NCI-H187 treated with DMSO at 0.1 percent for 48 hours (cell line): ENCODE measurements at places on chromosomes 6 and 20.
A peak's percentile ranks its signal among the peaks of the same experiment; 100 is the strongest.

DNA sequence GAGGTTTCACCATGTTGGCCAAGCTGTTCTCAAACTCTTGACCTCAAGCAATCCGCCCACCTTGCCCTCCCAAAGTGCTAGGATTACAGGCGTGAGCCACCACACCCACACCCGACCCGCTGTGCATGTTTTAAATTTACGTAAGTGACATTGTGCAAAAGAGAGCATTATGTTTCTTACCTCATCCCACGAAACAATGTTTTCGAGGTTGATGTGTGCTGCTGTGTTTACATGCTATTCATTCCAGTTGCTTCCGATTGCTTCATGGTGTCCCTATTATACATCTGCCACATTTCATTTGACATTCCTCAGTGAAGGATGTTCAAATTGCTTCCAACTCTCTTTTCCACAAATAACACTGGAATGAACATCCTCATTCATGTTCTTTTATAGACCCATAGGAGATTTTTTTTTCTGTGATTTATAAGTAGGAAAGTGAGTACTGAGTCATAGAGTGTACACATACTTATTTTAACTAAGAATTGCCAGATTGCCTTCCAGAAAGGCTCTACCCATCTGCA, 403.9 kb upstream of the JARID2 start:
- DNase-seq, result no peak

DNA sequence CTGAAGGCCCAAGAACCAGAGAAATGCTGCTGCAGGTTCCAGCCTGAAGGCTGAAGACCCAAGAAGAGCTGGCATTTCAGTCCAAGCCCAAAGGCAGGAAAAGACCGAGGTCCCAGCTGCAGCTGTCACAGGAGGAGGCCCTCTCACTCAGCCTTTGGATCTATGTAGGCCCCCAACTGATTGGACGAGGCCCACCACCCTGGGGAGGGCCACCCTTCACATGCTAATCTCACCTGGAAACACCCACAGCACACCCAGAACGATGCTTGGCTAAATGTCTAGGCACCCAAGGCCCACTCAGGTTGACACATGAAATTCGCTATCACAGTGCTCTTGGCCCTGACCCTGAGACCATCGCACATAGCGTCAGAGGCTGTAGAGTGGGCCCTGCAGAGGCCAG, 6.8 kb downstream of the SLCO4A1 start:
- no peak for DNase-seq

GRCh38 chr20:6008254-6008653, 45.6 kb downstream of the LRRN4 start:
- no peak for DNase-seq

GRCh38 chr6:69985180-69985579, 118.8 kb downstream of the COL19A1 start:
- DNase-seq, result no peak

DNA sequence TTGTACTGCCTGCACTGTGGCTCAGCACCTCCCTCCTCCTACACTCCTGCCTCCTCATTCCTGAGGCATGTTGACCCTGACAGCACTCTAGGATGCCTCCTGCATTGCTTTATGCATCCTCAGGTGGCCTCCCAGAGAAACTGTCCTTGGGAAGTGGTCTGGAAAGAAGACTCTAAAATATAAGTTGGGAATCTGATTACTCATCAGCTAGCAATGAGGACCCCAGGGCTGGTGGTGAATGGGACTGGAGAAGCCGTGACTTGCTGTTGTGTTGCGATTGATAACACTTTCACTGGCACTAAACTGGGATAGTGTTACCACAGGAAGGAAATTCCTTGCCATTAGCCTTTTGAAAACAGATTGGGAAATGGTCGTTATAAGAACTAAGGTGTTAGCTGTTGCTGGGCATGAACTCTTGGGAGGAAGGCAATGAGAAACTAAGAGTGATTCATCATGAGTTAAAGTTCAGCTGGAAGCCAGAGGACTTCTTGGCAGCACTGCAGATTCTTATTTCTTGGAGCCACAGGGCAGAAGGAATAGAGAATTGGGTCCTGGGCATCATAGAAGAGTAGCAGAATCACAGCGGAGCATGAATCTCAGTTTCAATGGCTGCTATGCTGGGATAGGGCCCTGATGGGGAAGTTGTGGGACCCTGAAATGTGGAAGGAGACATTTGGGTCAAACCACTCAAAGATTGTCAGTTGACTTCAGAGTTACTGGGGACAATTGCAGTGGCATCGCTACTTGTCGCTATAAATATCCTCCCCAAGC, 10.1 kb upstream of the SIRPD start:
- no peak for DNase-seq

DNA sequence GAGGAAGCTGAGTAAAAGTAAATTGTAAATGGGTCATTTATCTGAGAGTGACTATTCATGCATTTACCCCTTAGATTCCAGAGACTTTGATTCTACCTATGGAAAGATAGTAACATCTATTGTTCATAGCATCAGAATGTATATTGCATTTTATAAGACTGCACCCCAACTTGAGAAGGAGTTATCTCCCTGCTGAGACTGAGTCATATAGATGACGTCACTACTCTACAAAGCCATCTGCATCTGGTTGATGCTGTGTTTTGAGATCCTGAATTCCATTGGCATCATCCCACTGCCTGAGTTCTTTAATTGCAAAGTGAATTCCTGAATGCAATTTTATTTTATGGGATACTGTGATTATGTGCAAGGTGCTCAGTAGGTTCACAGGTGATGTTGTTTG, 444.0 kb upstream of the SLC35B3 start:
- DNase-seq, result no peak

GRCh38 chr20:24955045-24955444, 6.0 kb downstream of the CST7 start:
- no peak for DNase-seq

DNA sequence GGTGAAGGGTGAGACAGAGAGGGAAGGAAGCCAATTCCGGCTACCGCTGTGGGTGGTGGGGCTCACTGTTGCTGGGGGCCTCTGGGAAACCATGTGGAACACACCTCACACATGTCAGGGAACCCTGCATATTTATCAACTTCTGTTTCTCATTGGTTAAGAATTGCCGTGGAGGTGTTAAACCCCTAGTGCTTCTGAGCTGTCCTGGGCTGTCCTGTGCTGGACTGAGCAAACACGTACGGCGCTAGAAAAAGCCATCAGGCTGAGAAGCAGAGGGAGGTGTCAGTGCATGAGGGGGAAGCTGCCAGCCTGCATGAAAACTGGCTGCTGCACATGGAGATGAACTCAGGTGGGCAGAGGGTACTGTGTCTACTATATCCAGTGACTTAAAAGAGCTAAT, 103.9 kb upstream of the JAG1 start:
- no peak for DNase-seq

GRCh38 chr6:80319196-80319595, 212.7 kb downstream of the BCKDHB start:
- no peak for DNase-seq

DNA sequence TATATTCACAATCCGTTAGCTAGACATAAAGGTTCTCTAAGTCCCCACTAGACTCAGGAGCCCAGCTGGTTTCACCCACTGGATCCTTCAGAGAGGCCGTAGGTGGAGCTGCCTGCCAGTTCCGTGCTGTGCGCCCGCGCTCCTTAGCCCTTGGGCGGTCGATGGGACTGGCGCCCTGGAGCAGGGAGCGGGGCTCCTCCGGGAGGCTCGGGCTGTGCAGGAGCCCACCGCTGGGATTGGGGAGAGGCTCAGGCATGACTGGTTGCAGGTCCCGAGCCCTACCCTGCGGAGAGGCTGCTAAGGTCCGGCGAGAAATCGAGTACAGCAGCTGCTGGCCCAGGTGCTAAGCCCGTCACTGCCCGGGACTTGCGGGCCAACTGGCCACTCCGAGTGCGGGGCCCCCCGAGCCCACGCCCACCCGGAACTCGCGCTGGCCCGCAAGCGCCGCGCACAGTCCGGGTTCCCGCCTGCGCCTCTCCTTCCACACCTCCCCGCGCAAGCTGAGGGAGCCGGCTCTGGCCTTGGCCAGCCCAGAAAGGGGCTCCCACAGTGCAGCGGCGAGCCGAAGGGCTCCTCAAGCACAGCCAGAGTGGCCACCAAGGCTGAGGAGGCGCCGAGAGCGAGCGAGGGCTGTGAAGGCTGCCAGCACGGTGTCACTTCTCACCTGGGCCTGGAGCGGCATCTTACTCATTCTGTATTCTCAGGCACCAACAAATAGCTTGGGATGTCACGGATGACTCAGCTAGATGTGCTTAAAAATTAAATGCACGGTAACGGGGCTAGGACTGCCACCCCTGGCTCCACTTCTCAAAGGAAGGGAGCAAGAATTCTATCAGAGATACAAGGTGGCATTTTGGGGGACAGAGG, 44.1 kb downstream of the IRF4 start:
- DNase-seq, result no peak

GRCh38 chr6:32809171-32809570, 7.6 kb downstream of the HLA-DOB start:
- DNase-seq, result no peak

DNA sequence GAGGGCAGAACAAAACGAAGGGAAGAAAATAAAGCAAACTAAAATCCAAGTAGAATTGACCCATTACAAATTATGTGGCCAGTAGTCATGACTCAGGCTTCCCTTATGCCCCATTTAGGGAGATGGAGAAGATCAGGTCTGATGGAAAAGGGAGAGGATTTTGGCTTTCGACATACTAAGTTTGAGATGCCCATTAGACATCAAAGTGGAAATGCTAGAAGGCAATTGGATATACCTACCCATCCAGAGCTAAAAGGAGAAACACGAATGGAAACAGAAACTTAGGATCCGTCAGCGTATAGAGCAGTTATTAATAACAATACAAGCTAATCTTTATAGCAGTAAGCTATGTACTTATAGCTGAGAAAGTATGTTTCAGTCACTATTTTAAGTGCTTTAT, 4.8 kb downstream of the TRPC4AP start:
- DNase-seq, result no peak

GRCh38 chr6:130098317-130098716, 79.9 kb downstream of the L3MBTL3 start:
- DNase-seq, result peak; percentile 55

DNA sequence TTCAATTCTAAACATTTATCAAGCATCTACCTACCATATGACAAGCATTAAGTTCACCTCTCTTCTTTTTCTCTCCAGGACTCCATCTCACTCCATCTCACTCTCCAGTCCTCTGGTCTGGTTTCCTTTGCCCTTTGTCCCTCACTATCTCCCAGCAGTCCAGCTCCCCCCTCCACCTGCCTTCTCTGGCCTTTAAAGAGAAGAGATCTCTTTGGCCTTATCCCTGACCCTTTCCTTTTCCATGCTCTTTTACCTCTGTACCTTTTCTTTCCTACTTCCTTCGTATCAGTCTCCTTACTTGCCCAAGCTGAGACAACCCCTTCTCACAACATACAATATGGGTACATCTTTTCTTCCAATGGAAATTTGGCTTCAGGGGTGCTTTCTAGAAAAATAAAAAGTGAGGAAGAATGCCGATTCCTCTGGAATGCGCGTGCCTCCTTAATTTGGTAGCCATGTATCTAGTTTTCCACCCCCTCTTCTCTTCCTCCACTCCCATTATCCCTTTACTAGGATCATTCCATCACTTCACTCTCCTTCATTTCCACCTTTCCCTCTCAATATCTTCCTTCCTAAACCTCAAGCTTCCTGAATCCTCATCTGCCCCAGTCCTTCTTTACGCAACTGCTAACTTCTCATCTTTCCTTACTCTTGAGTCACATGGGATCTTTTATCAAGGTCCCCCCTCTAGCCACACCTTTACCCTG, 745 bp upstream of the AGPAT1 start:
- DNase-seq, result no peak

DNA sequence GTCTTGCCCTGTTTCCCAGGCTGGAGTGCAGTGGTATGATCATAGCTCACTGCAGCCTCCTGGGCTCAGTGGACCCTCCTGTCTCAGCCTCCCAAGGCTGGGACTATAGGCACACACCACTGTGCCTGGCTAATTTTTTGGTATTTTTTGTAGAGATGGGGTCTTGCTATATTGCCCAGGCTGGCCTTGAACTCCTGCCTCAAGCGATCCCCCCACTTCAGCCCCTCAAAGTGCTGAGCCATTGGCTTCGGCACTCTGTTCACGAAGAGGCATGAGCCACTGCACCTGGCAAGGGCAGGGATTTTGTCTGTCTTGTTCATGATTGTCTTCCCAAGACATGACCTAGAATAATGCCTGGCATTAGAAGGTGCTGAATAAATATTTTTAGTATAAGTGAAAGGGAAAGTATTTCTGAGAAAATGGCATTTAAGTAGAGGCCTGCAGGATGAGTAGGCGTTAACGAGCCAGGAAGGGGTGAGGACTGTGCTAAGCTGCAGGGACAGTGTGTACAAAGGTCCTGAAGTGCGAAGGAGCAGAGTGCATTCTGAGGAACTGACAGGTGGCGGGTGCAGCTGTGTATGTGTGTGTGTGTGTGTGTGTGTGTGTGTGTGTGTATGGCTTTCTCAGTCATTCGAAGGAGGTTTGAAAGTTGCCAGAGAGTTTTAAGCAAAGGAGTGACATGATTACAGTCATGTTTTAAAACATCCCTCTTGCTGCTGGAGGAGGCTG, 43.0 kb downstream of the VEGFA start:
- no peak for DNase-seq

DNA sequence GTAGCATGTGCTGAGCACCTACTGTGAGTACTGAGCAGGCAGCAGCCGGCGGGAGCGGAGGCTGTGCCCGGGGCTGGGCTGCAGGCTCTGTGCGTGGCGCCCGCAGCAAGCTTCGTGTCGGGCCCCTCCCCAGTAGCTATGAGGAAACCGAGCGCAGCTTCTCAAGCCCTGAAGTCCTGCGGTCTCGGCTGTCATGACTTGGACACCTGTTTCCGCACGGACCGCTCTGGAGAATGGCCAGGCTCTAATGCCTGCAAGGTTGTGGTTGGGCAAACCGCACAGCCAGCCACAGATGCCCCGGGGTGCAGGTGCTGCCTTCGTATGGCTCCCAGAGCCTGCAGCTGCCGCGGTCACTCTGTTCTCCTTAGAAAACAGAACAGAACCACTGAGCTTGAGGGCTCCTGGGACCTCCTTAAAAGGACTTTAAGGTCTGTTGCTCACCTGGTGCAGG, 33.7 kb downstream of the PYGB start:
- DNase-seq, result no peak

GRCh38 chr6:52176550-52176949, 9.6 kb upstream of the IL17A start:
- peak; percentile 92 for DNase-seq

- DNase-seq, result no peak
These were observed 49.0 kb downstream of the PPARD start for GRCh38 chr6:35391240-35391968.

DNA sequence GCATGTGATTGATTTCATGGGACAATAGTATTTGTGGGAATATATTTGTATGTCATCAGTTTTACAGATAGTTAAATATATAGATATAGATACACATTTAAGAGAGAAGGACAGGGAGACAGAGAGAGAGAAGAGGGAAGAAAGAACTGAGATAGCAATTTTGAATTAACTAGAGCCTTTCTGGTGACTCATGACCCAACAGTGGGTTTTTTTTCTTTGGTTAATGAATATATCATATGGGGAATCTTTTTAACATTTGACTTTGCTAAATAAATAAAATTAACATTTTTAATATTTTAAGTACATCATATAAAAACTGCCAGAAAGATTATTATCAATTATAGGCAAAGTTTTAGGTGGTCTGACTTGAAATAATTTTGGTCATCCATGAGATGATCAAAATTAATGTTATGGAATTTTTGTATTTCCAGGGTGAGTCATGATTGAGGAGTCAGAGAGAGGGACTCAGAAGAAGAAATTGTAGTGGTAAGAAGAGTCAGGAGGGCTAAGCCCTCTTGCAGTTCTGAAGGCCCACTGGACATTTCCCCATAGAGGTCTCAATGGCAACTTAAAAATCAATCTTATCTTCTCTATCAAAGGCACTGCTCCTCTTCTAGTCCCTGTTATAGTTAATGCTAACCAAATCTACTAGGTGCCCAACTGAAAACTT, 508.1 kb upstream of the MAP3K7 start:
- DNase-seq, result no peak

GRCh38 chr6:8855411-8855810, 420.1 kb upstream of the SLC35B3 start:
- DNase-seq, result no peak
